ENCODE measurements at places on chromosomes 11 and 22.

DNA sequence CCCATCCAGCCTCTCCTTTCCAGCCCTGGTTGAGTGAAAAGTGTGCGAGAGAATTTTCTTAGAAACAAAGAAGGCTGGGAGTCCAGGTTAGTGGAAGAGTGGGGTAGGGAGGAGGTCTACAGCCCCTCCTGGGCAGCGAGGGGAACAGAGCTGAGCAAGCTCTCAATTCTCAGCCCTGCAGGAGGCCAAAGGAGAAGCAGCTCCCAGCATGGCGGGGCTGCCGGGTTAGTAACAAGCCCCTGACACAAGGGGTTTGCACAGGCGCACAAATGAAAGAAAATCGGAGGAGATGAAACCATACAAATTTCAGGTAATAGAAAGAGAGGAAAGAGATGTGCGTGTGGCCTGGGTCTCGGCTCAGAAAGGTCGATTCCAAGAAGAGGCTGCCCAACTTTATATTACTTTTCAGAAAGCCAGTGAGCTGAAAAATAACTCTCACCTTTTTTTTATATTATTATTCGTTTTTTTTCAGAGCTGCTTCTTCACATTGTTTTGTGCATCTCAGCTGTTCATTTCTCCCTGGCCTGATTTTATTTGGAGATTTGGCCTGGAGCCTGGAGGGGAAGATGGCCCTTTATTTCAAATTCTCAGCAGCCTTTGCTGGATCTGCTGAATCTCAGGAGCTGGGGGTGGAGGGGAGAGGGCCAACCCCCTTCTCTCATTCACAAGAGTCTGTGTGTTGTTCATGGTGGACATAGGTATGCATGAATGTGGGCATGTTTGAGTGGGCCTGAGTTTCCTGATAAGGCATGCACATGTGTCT lies 583.2 kb downstream of the BUD13 start:
- no peak for DNase-seq

GRCh38 chr11:4606231-4607015 lies 1.6 kb downstream of the TRIM68 start:
- DNase-seq, result no peak

DNA sequence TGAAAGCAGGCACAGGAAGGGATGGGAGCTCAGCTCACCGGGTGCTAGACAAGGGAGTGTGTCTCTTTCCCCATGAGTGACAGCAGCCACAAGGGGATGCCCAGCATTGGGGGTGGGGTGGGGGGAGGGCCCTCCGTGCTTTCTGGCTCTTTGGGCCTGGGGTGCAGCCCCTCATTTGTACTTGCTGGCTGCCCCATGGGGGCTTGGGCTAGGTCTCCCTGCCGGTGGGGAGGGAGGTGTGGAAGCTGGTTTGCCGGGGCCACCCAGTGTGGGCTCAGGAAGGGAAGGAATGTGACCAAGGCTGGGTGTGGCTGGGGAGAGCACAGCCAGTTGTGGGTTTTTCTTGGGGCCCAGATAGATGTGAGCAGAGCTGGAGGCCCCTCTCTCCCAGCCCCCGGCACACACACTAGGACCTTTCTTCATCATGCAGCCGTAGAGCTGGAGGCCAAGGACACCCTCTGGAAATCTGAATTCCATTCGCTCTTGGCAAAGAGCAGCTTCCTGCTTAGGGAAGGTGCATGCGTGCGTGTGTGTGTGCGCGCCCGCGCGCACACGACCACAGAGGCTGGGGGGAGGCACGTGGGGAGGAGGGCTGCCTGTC lies 25.8 kb downstream of the KCNQ1OT1 start:
- DNase-seq, result no peak

GRCh38 chr22:30617819-30618218 lies 10.8 kb downstream of the TCN2 start:
- no peak for DNase-seq

GRCh38 chr22:21026783-21027692 lies 5.3 kb downstream of the SLC7A4 start:
- no peak for DNase-seq

GRCh38 chr11:131674051-131674755 lies 303.8 kb downstream of the NTM start:
- no peak for DNase-seq

- DNase-seq, result no peak
Measured at GRCh38 chr11:73645121-73645969, 1.0 kb upstream of the PLEKHB1 start.

- DNase-seq, result no peak
Measured at GRCh38 chr11:1107316-1108245, 32.9 kb downstream of the MUC2 start.

DNA sequence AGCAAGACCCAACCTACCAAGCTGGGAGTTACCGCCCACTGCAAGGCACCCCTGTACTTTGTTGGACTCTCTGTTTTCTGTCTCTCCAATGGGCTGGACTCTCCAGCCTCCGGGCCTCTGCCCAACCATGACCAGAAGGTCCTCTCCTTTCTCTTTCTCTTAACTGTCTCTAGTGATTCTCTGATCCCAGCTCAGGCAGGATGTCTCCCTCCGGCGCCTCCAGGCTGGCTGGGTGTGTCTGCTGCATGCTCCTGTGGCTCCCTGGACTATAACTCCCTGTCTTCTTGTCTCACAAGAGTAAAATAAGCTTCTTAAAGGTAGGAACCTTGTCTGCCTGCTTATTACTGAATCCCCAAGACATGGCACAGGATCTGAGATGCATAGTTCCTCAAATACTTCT lies 36.3 kb downstream of the TIMP3 start:
- DNase-seq, result no peak

GRCh38 chr11:3939211-3939610 lies 83.7 kb downstream of the STIM1 start:
- no peak for DNase-seq

GRCh38 chr11:43504316-43504950 lies 145.7 kb downstream of the TTC17 start:
- DNase-seq, result no peak

- no peak for DNase-seq
Measured at GRCh38 chr11:35523331-35523768, 2.1 kb downstream of the PAMR1 start.

DNA sequence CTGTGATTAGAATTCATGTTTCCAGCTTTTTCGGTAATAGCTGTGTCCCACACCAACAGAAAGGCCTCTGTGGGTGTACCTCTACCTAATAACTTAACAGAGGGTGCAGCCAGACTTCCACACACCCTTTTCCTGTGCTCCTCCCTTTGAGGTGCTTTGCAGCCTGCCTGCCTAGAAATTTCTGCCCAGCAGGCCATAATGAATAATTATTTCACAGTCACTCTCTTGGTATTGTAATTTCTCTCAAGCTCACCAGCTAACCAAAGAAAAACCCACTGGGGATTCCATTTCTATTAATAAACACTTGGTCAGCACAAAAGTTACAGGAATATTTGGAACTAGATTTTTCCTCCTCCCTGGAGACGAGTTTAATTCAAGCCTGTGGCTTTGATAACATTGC lies 13.3 kb downstream of the WT1 start:
- no peak for DNase-seq

DNA sequence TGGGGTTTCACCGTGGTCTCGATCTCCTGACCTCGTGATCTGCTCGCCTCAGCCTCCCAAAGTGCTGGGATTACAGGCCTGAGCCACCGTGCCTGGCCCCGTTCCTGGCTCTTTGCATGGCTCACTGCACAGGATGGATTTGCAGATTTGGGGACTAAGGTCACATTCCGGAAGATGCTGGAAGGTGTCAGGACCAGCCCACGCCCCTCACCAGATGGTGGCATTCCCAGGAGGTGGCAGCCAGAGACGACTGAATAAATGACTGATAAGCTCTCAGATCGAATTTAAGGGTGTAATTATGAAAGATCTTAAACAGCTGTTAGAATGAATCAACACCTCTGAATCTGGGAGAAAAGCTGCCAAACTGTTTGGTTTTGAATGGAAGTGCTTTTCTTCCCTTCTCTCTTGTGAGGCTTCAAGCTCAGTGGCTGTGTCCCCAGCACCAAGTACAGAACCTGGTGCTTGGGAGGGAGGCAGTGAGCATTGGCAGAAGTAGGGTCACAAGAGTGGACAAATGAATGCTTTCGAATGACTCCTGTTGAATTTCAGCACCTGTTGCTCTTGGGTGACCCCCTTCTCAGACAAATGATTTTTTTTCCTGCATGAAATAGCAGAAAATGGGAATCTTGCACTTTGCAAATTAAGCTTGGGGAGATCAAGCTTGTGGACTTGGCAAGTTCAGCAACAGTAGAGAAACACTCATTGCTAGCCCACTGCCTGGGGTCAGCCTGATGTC lies 69.6 kb downstream of the KIAA1671 start:
- no peak for DNase-seq

GRCh38 chr11:112751772-112752171 lies 209.4 kb upstream of the NCAM1 start:
- DNase-seq, result no peak

DNA sequence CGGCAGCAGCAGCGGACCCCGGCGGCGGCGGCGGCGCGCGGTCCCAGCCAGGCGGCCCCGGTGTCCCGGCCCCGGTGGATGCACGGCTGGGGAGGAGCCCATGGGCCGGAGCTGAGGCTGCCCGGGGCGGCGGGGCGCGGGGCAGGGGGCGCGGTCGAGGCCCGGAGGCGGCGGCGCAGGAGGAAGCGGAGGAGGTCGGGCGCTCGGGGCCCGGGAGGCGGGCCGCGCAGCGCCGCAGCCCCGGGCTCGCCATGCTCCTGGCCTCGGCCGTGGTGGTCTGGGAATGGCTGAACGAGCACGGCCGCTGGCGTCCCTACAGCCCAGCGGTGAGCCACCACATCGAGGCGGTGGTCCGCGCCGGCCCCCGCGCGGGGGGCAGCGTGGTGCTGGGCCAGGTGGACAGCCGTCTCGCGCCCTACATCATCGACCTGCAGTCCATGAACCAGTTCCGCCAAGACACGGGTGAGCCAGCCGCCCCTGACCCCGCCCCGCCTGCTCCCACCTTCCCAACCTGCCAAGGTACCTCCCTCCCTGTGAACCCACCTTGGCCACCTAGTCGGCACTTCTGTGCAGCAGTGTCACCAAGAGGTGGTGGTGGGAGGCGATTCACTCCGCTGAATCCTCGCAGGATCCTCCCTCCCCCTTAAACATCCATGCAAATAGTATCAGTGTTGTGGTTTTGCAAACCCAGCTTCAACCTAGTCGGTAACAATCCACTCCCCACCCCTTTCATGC lies 580 bp downstream of the DTX4 start:
- no peak for DNase-seq

DNA sequence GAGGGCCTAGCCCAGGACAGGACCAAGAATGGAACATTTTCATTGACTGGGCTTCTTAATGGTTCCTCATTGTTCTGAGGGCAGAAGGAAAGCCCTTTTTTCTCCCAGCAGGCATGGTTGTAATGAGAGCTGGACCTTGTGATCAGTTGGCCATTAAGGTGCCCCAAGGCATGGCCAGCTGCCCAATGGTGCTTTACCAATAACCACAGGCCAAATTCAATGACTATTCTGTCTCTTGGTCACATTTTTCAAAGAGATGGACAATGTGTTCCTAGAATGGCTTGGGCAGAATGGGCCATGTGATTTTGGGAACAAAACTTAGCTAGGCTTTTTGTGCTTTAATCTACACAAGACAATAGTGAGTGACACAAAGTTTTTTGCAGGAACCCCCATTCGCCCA lies 7.3 kb downstream of the NAV2 start:
- DNase-seq, result peak; percentile 18

- DNase-seq, result no peak
Measured at GRCh38 chr11:57648801-57649735, 644 bp downstream of the YPEL4 start.

DNA sequence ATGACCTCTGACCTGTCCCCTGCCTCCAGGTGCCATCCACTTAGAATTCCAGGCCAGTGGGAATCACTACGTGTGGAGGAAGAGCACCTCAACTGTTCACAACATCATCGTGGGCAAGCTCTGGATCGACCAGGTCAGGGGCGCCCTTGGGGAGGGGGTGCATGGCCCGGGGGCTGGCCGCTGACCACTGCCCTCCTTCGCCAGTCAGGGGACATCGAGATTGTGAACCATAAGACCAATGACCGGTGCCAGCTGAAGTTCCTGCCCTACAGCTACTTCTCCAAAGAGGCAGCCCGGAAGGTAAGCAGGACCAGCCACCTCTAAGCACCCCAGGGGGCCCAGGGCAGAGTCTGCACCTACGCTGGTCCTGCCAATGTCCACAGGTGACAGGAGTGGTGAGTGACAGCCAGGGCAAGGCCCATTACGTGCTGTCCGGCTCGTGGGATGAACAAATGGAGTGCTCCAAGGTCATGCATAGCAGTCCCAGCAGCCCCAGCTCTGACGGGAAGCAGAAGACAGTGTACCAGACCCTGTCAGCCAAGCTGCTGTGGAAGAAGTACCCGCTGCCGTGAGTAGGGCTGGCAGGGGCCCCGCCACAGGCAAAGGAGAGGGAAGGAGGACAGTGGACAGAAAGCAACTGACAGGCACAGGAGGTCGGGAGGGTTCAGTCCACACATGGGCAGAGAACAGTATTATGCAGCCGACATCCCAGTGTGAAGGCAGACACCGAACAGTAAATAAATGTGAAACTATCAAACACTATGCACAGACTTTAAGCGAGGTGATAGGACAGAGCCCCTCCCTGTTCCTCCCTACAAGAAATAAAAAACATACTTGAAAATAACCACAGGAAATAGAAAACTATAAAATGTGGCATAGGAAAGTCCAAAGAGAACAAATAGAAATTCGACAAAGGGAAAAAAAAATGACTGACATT lies 74.9 kb downstream of the MORC2 start:
- DNase-seq, result no peak

DNA sequence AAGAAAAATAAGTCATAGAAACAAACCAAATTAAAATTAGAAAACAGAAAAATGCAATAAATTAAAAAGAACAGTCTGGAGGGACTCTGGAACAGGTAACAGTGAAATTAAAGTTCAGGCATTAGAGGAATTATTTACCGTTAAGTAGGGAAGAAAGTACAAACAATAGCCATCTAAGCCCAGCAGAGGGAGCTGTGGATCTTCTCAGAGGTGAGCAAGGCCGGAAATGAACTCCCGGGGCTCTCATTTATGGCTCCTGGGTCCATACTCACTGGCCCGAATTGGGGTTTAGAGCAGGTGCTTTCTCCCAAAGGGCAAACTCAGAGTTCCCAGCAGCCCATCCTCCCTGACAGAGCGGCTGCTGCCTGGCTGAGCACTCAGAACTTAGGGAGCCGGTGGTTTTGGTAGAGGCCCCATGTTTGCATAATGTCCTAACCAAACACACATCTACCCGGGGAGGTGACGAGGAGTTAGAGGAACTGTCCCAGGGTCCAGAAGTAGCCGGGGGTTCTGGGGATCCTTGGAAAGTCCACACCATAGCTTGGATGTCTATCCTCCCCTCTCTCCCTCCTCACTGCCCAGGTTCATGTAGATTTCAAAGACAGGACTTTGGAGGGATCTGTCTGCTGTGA lies 87.8 kb upstream of the VPREB1 start:
- DNase-seq, result no peak

All from C1 segment of cervical spinal cord (tissue), 14 donors.